Activated naive CD4-positive, alpha-beta T cell treated with anti-CD3 and anti-CD28 coated beads, Interleukin-2, amount 10 ng/mL, durations not matched to agents 5 hours and 36 hours (primary cell): ENCODE measurements at places on chromosomes 5 and 9. TPM values are rescaled to one million over a fixed set of nuclear protein-coding genes. Genes with fewer than 3 reads are reported as not detected.

The THBS4 gene
- 0.26 TPM for total RNA-seq

The ADAMTS16 gene
- not detected for total RNA-seq

The CYLC2 gene
- total RNA-seq, result not detected

The TMEM215 gene
- total RNA-seq, result not detected

The PFN3 gene
- total RNA-seq, result not detected

The GADD45G gene
- total RNA-seq, result 3.0 TPM

The CCL27 gene
- total RNA-seq, result not detected

The FLT4 gene
- 1.4 TPM for total RNA-seq

The ADAMTS13 gene
- 1.6 TPM for total RNA-seq

The FREM1 gene
- total RNA-seq, result not detected

The MCIDAS gene
- total RNA-seq, result not detected

The MARCHF3 gene
- 3.2 TPM for total RNA-seq

The PLK2 gene
- 2.0 TPM for total RNA-seq

The CRHBP gene
- total RNA-seq, result 0.45 TPM

The PPP1R26 gene
- total RNA-seq, result 0.26 TPM

The COL23A1 gene
- 0.19 TPM for total RNA-seq

The KCNV2 gene
- not detected for total RNA-seq

The PRSS3 gene
- total RNA-seq, result not detected

The SOX30 gene
- total RNA-seq, result 0.12 TPM

The FCN2 gene
- not detected for total RNA-seq

The PCDHGA8 gene
- 0.05 TPM for total RNA-seq

The CCNI2 gene
- total RNA-seq, result 8.4 TPM

The ADCY2 gene
- not detected for total RNA-seq

The FOXD4 gene
- not detected for total RNA-seq

The ANKRD20A1 gene
- total RNA-seq, result 0.43 TPM

The MYOT gene
- not detected for total RNA-seq

The SEMA4D gene
- 285 TPM for total RNA-seq

The SPINK4 gene
- total RNA-seq, result not detected

The CA9 gene
- total RNA-seq, result 0.24 TPM

The TAF11L5 gene
- not detected for total RNA-seq

The FBN2 gene
- not detected for total RNA-seq

The SPACA9 gene
- 2.7 TPM for total RNA-seq

The PCDHGB7 gene
- not detected for total RNA-seq

The SETD9 gene
- 4.5 TPM for total RNA-seq

The PIP5KL1 gene
- 1.0 TPM for total RNA-seq

The BARHL1 gene
- total RNA-seq, result not detected

The C5orf63 gene
- total RNA-seq, result 9.1 TPM

The PAEP gene
- total RNA-seq, result not detected

The CNTLN gene
- total RNA-seq, result 0.43 TPM

The PDZD2 gene
- total RNA-seq, result not detected

The SLC23A1 gene
- 0.48 TPM for total RNA-seq

The NTRK2 gene
- 0.23 TPM for total RNA-seq

The FOXD4L3 gene
- not detected for total RNA-seq

The HRCT1 gene
- not detected for total RNA-seq

The CEL gene
- 2.2 TPM for total RNA-seq

The PCDHB2 gene
- 0.05 TPM for total RNA-seq

The AUH gene
- 15.3 TPM for total RNA-seq

The CSF1R gene
- total RNA-seq, result not detected

The PCDHB13 gene
- total RNA-seq, result not detected

The PALM2AKAP2 gene
- total RNA-seq, result not detected

The GGTA1 gene
- not detected for total RNA-seq

The GRM6 gene
- total RNA-seq, result not detected

The ABCA2 gene
- total RNA-seq, result 42.6 TPM

The RPL37 gene
- 2,348 TPM for total RNA-seq

The IL3 gene
- not detected for total RNA-seq

The ALDOB gene
- not detected for total RNA-seq

The TAF11L10 gene
- not detected for total RNA-seq

The SLC12A2 gene
- 14.0 TPM for total RNA-seq

The GDF9 gene
- 0.75 TPM for total RNA-seq
